Astrocyte (in vitro differentiated cells and primary cell): ENCODE measurements at places on chromosomes 11 and 22.

- DNase-seq, result peak; percentile 30
- no peaks in the 10 kb centered on the region for H3K4me1 ChIP-seq
- no peak overlapping the region for H3K4me3 ChIP-seq
- H3K27me3 ChIP-seq, result peaks cover 4% of the 10 kb centered on the region
- H3K27ac ChIP-seq, result no peak overlapping the region
- no peaks in the 10 kb centered on the region for H3K36me3 ChIP-seq
These were observed 78.6 kb downstream of the RTL6 start for GRCh38 chr22:44419429-44419828.

DNA sequence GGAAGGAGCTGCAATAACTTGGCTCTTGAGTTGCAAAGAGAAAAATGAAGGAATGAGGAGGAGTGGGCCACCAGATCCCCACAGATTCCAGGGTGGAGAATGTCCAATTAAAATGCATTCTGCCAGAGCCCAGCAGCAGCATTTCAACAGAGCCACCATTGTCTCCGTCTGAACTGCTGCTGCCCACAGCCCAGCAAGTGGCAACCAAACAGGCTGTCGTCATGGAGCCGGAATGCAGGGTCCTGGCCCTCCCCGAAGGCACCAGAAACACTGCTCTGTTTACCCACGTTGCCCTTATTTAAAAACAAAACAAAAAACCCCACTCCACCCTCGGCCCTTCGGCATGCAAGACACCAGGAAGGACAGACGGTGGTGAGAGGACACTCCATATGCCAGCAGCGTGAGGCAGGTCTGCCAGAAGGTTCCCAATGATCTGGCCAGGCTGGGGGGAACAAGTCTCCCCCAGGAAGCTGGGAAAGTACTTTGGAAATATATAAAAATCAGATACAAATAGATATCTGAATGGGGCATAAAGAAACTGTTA is 32.5 kb downstream of the PLEKHA7 start:
- H3K36me3 ChIP-seq, result no peaks in the 10 kb centered on the region
- peaks cover 10% of the 10 kb centered on the region for H3K27me3 ChIP-seq
- H3K27ac ChIP-seq, result peak overlapping the region; percentile 70
- no peak overlapping the region for H3K4me3 ChIP-seq

- no peaks in the 10 kb centered on the region for H3K27me3 ChIP-seq
- H3K4me1 ChIP-seq, result no peaks in the 10 kb centered on the region
- H3K27ac ChIP-seq, result no peak overlapping the region
- DNase-seq, result no peak
These were observed 1078.7 kb downstream of the BRD1 start for GRCh38 chr22:48748860-48749554.

GRCh38 chr11:78699609-78700135 is 125.0 kb upstream of the NARS2 start:
- H3K4me1 ChIP-seq, result peaks cover 15% of the 10 kb centered on the region
- H3K27me3 ChIP-seq, result no peaks in the 10 kb centered on the region
- DNase-seq, result no peak
- H3K27ac ChIP-seq, result no peak overlapping the region
- H3K4me3 ChIP-seq, result no peak overlapping the region
- no peaks in the 10 kb centered on the region for H3K36me3 ChIP-seq

- peaks cover 11% of the 10 kb centered on the region for H3K4me1 ChIP-seq
- DNase-seq, result no peak
- H3K36me3 ChIP-seq, result no peaks in the 10 kb centered on the region
- no peak overlapping the region for H3K4me3 ChIP-seq
These were observed 63.2 kb upstream of the EED start for GRCh38 chr11:86181379-86181778.
